ENCODE measurements at places on chromosomes 16 and 17.

DNA sequence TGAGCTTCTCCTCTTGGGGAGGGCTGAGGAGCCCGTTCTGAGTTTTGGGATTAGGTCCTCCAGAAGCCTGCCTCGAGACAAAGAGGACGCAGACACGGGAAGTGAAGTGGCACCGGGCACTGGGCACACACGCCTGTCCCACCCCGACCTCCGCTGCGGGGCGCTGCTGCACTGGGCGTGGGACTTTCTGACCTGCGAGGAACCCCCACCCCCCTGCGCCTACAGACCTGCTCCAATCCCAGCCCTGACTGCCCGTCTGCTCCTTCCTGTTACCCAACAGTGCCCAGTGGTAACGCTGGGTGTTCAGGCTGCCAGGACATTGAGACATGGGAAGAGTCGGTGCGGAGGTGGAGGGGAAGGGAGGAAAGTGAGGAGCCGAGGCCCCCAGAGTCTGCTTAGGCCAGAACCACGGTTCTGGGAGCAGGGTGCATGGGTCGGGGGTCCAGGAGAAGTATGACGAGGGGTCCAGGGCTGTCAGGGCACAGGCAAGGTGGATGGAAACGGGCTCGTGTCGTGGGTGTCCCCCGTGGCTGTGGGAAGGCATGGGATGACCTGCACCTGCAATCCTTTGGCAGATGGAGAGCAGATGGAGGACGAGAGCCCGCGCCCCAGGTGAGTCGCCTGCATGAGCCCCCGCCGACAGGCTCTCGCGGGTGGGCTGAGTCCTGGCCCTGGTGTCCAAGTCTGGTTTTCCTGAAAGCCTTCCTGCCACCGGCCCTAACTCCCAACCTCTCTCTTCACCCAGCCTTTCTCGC, 112.0 kb upstream of the CREBBP start:
- no peak for DNase-seq

DNA sequence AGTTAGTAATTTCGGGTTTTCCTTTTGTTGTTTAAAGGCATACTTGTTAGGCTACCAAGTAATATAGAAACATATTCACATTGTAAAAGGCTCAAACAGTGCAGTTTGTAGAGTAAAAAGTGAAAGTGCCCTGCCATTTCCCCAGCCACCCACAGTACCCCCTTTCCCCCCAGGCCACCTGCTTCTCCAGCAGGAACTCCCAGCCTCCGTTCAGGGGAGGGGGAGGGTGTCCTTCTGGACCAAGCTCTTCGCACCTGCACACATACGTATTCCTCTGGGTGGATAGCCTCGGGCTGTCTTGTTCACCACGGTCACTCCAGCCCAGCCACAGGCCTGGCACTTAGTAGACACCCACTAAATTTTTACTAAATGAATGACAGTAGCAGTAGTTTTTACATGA, 144.5 kb downstream of the CLEC16A start:
- no peak for DNase-seq

- DNase-seq = no peak
Measured at GRCh38 chr16:67216612-67217490, 10.1 kb upstream of the TMEM208 start.

DNA sequence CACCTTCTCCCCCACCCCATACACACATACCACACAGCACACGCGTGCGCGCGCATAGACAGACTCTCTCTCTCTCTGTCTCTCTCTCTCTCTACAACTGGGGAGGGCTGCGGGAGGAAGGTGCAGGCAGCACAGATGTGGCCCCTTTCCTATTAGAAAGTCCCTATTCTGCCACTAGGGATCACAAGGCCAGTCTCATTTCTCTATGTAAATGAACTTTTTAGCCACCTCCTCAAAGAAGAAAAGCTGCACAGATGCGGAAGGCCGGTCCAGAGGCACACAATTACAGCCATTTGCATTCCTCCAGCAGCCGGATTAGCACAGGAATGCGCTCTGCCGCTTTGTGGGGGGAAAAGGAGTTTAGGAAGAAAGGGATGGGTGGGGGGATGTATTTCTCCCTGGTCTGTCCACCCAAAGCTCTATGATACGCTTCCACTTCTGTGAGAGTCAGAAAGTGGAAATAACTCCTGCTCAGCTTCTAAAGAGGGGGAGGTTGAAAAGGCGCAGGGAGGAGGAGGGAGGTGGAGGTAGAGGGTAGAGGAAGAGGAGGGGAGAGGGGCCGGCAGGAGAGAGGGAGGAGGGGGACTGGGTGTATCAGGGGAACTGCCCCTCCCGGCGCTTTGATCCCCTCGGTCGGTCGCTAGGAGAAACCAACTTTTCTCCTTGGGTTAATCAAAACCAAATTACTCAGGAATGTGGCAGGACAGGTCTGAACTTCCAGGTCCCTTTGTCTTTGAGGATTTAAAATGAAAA, 11.7 kb downstream of the ZFHX3 start:
- no peak for DNase-seq

DNA sequence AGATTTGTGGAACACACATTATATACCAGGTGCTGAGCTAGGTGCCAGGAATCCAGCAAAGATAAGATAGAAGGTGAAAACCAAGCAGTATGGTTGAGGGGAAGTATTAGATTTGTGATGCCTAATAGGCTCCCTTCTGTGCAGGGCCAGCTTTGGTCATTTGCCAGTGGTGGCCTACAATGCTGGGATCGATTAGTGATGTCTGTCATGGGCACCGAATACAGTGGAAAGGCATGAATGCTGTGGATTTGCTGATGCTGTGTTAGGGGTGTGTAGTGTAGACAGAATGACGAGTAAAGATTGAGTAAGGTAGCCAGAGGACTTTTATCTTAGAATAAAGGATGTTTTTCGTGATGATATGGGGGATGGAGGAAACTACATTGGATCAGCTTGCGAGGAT, 48.9 kb downstream of the SNX29 start:
- DNase-seq = no peak

DNA sequence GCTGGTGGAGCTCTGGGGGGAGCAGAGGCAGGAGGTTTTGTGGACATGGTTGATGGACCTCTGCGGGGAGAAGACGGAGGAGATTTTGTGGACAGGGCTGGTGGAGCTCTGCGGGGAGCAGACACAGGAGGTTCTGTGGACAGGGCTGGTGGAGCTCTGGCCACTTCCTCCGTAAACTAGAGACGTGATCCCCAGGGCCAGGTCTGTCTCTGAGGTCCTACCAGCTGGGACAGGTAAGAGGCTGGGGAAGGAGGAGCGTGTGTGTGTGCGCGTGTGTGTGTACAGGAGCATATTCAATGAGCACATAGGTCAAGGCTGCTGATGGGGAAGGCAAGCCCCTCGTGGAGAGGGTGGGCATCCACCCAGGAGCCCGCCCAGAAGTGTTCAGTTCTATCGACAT, 20.6 kb downstream of the RPH3AL start:
- no peak for DNase-seq

GRCh38 chr16:82016964-82017363, 5.7 kb upstream of the SDR42E1 start:
- no peak for DNase-seq

GRCh38 chr17:15516150-15516549, 47.1 kb downstream of the TVP23C start:
- DNase-seq = no peak

All from CD4-positive, alpha-beta T cell treated with Interleukin-17A for 1 hour (primary cell).